ENCODE measurements at places on chromosomes 2 and 18. TPM values are rescaled to one million over a fixed set of nuclear protein-coding genes. Genes with fewer than 3 reads are reported as not detected.
A peak's percentile ranks its signal among the peaks of the same experiment; 100 is the strongest.

Gene EEF1B2
- 882 TPM for polyA plus RNA-seq

DNA sequence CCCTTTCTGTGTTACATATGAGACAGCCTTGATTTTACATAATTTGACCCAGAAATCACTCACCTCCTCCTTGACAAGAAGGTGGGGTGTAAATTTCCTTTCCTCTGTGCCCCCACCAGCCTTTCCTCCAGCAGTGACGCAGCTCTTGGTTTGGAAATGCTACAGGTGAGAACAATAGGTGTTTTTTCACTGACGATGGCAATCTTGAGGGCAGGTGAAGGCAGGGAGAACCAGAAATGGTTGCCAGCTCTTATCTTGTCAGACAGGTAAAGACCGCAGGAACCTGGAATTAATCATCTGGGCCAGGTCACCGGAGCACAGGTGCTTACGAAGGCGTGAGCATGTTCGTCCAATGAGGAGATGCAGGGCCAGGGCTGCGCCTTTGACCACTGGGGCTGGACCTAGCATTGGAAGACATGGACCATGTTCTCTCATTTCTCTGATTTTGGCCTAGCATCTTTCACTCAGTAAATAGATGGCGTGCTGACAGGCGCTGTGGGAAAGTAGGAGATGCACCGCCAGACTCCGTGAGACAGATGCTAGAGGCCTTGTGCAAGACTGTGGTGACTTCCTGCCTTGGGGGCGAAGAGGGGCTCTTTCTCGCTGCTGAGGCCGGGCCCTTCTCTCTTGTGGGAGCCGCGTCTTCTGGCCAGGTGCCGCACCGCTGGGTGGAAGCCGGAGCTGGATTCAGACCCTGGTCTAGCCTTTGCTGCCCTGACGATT is 4.0 kb downstream of the CIDEA start:
- DNase-seq, result no peak

DNA sequence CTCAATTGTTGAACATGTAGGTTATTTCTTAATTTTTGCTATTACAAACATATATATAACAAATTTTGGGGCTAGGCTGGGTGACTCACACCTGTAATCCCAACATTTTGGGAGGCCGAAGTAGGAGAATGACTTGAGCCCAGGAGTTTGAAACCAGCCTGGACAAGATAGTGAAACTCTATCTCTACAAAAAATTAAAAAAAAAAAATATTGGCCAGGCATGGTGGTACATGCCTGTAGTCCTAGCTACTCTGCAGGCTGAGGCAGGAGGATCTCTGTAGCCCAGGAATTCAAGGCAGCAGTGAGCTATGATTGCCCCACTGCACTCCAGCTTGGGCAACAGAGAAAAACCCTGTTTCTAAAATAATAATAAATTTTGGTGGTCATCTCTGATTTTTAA is 23.5 kb downstream of the SLC4A1AP start:
- no peak for DNase-seq

DNA sequence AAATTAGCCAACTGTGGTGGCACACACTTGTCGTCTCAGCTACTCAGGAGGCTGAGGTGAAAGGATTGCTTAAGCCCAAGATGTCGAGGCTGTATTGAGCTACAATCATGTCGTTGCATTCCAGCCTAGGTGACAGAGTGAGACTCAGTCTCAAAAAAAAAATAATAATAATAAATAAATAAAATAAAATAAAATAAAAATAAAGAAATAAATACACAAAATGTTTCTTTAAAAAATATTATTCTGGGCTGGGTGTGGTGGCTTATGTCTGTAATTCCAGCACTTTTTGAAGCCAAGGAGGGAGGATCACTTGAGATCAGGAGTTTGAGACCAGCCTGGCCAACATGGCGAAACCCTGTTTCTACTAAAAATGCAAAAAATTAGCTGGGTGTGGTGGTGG is 272.8 kb downstream of the AGPS start:
- DNase-seq, result no peak

- DNase-seq, result no peak
Observed at GRCh38 chr2:186017278-186017677, 278.7 kb downstream of the FSIP2 start.

DNA sequence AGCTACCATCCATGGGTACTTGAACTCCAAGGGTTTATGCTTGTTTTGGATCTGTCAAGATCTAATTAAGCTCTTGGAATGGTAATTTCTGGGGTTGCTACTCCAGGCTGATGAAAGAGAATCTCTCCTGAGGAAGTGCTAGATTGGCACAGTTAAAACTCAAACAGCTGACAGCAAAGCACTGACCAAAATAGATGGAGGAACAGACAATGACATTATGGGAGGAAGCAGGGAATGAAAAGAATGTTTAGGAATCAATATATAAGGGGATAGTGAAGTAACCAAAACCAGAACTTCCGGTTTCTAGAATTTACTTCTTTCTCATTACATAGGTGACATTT is 6.3 kb downstream of the THUMPD2 start:
- no peak for DNase-seq

DNA sequence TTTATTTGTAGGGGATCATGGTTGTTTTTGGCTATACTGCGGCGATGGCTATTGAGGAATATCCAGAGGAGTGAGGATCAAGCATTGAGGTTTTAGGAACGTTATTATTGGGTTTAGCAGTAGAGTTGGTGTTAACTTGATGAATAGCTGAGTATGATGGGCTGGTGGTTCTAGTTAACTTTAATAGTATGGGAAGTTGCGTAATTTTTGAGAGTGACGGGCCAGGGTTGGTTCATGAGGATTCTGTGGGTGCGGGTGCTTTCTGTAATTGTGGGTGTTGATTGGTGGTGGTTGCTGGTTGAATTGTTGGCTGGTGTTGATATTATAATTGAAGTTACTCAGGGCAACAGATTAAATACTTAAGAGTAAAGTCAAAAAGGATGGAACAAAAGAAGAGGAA is 6.0 kb upstream of the RAB6D start:
- DNase-seq, result no peak

DNA sequence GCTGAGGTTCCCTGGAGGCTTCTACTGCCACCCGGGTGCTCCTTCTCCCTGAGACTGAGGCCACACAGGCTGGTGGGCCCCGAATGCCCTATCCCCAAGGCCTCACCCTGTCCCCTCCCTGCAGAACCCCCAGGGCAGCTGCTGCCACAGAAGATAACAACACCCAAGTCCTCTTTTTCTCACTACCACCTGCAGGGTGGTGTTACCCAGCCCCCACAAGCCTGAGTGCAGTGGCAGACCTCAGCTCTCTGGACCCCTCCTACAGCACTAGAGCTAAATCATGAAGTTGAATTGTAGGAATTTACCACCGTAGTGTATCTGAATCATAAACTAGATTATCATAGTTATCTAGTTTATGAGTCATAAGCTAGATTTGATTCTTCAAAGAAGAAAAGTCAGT is 7.3 kb upstream of the CENPA start:
- no peak for DNase-seq

DNA sequence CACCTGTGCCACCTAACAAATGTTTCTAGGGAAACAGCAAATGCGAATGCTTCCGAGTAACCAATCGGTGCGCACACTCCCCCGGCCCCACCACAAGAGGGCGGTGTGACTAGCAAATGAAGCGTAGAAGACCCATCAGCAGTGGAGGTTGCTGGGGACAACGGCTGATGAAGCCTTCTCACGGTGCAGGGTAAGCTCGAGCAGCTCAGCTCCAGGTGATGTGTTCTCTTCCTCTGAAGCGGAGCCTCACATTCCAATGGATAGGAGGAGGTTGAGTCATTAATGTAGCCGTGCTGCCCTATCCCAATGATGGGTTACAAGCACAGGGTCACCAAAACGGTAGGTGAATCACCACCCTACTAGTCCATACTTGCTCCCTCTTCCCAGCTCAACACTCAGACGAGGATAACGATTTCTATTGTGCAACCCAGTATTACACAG is 127.6 kb upstream of the TWIST2 start:
- no peak for DNase-seq

- DNase-seq, result peak; percentile 88
Observed at GRCh38 chr2:99662761-99663341, 173.0 kb upstream of the REV1 start.
